ENCODE measurements at places on chromosomes 4 and X. TPM values are rescaled to one million over a fixed set of nuclear protein-coding genes. Genes with fewer than 3 reads are reported as not detected.

- H3K4me1 ChIP-seq: no peaks in the 10 kb centered on the region
- H3K27ac ChIP-seq: no peak overlapping the region
Measured at GRCh38 chrX:2517055-2517454, 16.3 kb upstream of the DHRSX start.

DNA sequence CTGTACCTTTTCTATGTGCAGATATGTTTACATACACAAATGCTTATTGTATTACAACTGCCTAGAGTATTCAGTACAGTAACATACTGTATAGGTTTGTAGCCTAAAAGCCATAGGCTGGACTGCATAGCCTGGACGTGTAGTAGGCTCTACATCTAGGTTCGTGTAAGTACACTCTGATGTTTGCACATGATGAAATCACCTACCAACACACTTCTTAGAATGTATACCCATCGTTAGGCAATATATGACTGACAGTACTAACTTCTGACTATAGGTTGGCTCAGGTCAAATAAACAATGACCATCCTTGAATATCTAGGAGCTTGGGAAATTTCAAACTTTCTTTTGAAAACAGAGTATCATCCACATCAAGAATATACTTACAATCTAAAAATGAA, 139.0 kb downstream of the CORIN start:
- no peak overlapping the region for H3K27ac ChIP-seq
- no peak for DNase-seq
- H3K4me1 ChIP-seq: no peaks in the 10 kb centered on the region
- H3K27me3 ChIP-seq: no peaks in the 10 kb centered on the region
- H3K4me3 ChIP-seq: no peak overlapping the region
- no peaks in the 10 kb centered on the region for H3K36me3 ChIP-seq

- no peak overlapping the region for H3K27ac ChIP-seq
- H3K27me3 ChIP-seq: no peaks in the 10 kb centered on the region
- peaks cover 17% of the 10 kb centered on the region for H3K4me1 ChIP-seq
- no peak for DNase-seq
- H3K36me3 ChIP-seq: no peaks in the 10 kb centered on the region
- no peak overlapping the region for H3K4me3 ChIP-seq
Measured at GRCh38 chr4:76703123-76703490, 194.8 kb downstream of the SOWAHB start.

- H3K27me3 ChIP-seq: peaks cover 4% of the 10 kb centered on the region
- no peak overlapping the region for H3K27ac ChIP-seq
- no peak for DNase-seq
- no peaks in the 10 kb centered on the region for H3K36me3 ChIP-seq
- no peak overlapping the region for H3K4me3 ChIP-seq
Measured at GRCh38 chrX:107454302-107454701, 4.8 kb downstream of the FRMPD3 start.

- no peak overlapping the region for H3K4me3 ChIP-seq
- no peak overlapping the region for H3K27ac ChIP-seq
- no peaks in the 10 kb centered on the region for H3K36me3 ChIP-seq
- no peaks in the 10 kb centered on the region for H3K27me3 ChIP-seq
- no peak for DNase-seq
- H3K4me1 ChIP-seq: no peaks in the 10 kb centered on the region
Measured at GRCh38 chrX:38305971-38306370, 21.3 kb downstream of the RPGR start.

- no peak overlapping the region for H3K4me3 ChIP-seq
- H3K27me3 ChIP-seq: no peaks in the 10 kb centered on the region
- H3K27ac ChIP-seq: no peak overlapping the region
- H3K4me1 ChIP-seq: no peaks in the 10 kb centered on the region
- no peaks in the 10 kb centered on the region for H3K36me3 ChIP-seq
Measured at GRCh38 chr4:102842367-102842766, 15.0 kb upstream of the UBE2D3 start.

- no peaks in the 10 kb centered on the region for H3K4me1 ChIP-seq
- no peak overlapping the region for H3K4me3 ChIP-seq
- no peaks in the 10 kb centered on the region for H3K27me3 ChIP-seq
- no peak overlapping the region for H3K27ac ChIP-seq
Measured at GRCh38 chr4:169369634-169370033, 98.9 kb upstream of the SH3RF1 start.

DNA sequence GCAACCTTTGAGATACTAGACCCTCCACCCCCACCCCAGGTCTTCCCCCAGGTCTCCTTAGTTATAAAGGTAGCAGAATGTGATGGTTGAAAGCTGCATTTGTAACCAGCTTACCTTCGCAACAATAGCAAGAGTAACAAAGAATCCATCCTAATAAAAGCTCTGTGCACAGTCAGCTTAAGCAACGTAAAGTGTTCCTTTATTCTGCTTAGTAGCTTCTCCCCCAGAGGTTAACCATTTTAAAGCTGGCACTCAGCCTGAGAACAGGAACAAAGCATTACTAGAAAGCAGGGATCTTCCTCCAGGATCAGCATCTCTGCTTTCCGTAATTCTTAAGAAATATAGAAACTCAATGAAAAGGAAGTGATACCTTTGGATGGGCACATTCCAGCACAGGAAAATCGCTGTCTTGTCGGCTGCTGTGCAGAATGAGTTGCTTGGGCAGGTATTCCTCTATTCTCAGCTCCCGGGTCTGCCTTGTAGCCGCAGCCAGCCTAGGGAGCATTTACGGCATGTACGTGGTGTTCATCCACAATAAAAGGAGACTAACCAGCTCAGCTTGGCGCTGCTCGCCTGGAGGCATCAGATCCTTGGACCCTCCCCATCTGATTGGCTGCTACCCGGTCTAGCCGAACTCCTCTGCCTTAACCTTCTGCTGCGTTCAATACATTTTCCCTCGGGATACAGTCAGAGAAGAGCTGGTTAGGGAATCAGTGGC, 113.0 kb upstream of the TLR3 start:
- DNase-seq: no peak
- no peak overlapping the region for H3K27ac ChIP-seq
- H3K4me1 ChIP-seq: no peaks in the 10 kb centered on the region
- no peaks in the 10 kb centered on the region for H3K36me3 ChIP-seq

DNA sequence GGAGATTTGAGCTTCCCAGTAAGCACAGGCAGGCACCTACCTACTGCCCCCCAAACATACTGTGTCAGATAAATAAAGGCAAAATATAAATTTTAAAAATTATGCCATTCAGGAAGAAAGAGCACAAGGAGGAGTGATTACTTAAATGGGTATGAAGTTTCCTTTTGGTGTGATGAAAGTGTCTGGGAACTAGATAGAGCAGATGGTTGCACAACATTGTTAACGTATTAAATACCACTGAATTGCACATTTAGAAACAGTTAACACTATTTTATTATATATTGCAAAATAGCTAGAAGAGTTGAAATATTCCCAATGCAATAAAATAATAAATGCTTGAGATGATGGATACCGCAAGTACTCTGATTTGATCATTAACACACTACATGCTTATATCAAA, 374.7 kb upstream of the FGF13 start:
- no peaks in the 10 kb centered on the region for H3K36me3 ChIP-seq
- H3K4me3 ChIP-seq: no peak overlapping the region
- no peaks in the 10 kb centered on the region for H3K27me3 ChIP-seq
- H3K4me1 ChIP-seq: no peaks in the 10 kb centered on the region
- no peak overlapping the region for H3K27ac ChIP-seq

DNA sequence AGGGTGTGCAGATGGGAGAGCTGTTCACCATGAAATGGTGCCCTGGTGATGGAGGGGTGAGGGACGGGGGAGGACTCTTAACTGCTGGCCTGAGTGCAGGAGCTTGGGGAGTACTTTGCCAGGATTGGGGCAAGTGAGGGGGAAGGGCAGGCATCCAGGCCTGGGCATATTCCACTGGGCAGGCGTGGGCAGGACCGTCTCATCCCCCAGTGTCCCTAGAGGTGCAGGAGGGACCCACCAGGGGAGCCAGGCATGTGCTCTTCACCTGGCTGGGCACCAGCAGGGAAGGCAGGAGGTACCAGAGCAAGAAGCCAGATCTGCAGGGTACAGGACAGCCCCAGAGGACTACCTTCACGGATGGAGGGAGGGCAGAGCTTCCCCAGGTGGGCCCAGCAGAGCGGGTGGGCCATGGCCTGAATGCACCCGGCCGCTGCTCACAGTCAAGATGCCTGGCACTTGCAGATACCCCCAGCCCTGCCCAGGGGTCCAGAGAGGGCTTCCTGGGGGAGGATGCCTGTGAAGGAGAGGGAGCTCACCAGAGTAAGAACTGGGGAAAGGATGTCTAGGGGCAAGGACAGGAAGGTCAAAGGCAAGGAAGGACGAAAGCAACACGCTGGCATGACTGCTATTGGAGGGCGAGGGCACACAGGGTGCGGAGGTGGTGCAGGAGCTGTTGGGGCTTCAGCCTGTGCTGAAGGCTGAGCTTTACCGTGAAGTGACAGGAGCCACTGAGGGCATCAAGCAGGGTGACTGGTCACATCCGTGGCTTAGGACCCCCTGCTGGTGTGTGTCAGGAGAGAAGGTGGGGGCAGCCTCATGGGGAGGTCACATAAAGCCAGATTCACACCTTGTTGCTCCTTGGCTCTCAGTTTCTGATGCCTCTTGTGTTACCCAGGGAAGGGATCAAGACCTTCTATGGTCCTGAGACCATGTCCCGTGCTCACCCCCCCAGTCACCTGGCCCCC, 68.2 kb upstream of the NKX1-1 start:
- H3K4me3 ChIP-seq: no peak overlapping the region
- no peaks in the 10 kb centered on the region for H3K4me1 ChIP-seq
- peaks cover 10% of the 10 kb centered on the region for H3K27me3 ChIP-seq
- no peaks in the 10 kb centered on the region for H3K36me3 ChIP-seq

DNA sequence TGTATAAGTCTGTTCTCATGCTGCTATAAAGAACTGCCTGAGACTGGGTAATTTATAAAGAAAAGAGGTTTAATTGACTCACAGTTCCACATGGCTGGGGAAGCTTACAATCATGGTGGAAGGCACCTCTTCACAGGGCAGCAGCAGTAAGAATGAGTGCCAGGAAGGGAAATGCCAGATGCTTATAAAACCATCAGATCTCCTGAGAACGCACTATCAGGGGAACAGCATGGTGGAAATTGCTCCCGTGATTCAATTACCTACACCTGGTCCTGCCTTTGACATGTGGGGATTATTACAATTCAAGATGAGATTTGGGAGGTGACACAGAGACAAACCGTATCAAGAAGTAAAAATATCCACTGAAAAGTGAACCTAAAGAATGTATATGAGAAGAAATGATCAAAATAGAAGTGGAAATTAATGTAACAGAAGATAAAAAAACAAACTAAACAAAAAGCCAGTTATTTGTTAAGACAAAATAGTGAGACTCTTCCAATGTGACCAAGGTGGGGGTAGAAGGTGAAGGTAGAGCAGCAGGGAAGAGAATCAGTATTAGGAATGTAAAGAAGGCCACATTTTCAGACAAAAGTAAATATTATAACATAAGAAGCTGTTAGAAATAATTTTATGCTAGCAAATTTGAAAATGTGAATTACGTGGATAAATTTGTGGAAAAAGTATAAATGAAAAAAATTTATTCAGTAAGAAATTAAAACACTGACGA, 372.9 kb downstream of the NKX6-1 start:
- H3K4me1 ChIP-seq: no peaks in the 10 kb centered on the region
- no peak overlapping the region for H3K27ac ChIP-seq
- DNase-seq: no peak
- no peaks in the 10 kb centered on the region for H3K27me3 ChIP-seq
- no peak overlapping the region for H3K4me3 ChIP-seq

GRCh38 chrX:17553469-17553868, 178.5 kb downstream of the NHS start:
- H3K36me3 ChIP-seq: no peaks in the 10 kb centered on the region
- H3K4me1 ChIP-seq: peaks cover 9% of the 10 kb centered on the region
- peak; percentile 88 for DNase-seq
- no peak overlapping the region for H3K4me3 ChIP-seq

DNA sequence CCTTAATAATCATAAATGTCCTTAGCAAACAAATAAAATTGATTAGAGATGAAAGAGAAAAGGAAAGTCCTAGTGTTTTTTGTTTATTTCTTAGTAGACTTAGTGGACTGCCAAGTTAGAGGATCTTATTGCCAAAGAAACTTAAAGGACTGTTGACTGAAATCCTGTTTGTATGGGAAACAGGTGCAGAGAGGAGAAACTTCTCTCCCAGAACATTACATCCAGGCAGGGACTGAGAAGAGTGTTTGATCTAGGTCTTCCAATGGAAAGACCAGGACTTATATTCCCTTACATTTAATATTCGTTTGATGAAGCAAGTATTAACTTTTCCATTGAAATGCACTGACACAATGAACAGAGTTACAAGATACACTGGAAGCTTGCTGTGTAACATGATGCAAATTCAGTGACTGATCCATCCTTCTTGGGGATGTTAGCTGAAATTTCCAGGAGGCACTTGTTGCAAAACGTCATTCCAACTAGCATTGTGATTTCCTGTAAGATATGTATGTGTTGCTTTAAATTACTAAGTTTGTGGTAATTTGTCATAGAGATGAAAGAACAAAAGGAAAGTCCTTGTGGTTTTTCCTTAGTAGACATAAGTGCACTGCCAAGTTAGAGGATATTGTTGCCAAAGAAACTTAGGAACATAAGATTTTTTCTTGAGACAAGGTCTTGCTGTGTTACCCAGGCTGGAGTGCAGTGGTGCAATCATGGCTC, 505.6 kb downstream of the STIM2 start:
- H3K4me1 ChIP-seq: no peaks in the 10 kb centered on the region
- H3K27ac ChIP-seq: no peak overlapping the region

GRCh38 chr4:183610613-183611012, 48.4 kb downstream of the RWDD4 start:
- H3K4me3 ChIP-seq: no peak overlapping the region
- no peaks in the 10 kb centered on the region for H3K36me3 ChIP-seq
- H3K4me1 ChIP-seq: no peaks in the 10 kb centered on the region
- no peaks in the 10 kb centered on the region for H3K27me3 ChIP-seq

DNA sequence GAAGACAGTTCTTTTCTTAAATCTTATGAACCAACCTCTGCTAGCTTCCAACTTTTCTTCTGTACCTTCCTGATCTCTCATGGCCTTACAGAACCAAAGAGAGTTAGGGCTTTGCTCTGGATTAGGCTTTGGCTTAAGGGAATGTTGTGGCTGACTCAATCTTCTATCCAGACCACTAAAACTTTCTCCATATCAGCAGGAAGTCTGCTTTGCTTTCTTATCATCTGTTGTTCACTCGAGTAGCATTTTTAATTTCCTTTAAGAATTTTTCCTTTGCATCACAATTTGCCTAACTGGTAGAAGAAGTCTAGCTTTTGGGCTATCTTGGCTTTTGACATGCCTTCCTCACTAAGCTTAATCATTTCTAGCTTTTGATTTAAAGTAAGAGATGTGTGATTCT, 167.0 kb downstream of the TBCK start:
- H3K4me3 ChIP-seq: no peak overlapping the region
- no peaks in the 10 kb centered on the region for H3K36me3 ChIP-seq
- H3K4me1 ChIP-seq: no peaks in the 10 kb centered on the region
- peak; percentile 40 for DNase-seq
- no peak overlapping the region for H3K27ac ChIP-seq

- H3K4me1 ChIP-seq: no peaks in the 10 kb centered on the region
- no peaks in the 10 kb centered on the region for H3K27me3 ChIP-seq
- DNase-seq: no peak
- peak overlapping the region; percentile 69 for H3K4me3 ChIP-seq
- peak overlapping the region; percentile 34 for H3K27ac ChIP-seq
- no peaks in the 10 kb centered on the region for H3K36me3 ChIP-seq
Measured at GRCh38 chrX:46838974-46839480, 2.2 kb downstream of the RP2 start.

- no peaks in the 10 kb centered on the region for H3K4me1 ChIP-seq
- no peak overlapping the region for H3K27ac ChIP-seq
- H3K4me3 ChIP-seq: no peak overlapping the region
- peaks cover under 1% of the 10 kb centered on the region for H3K27me3 ChIP-seq
Measured at GRCh38 chr4:15875663-15876460, 62.7 kb downstream of the FGFBP1 start.

The SASH3 gene
- total RNA-seq: not detected

The IL13RA2 gene
- total RNA-seq: 42.1 TPM

The MSL3 gene
- total RNA-seq: 14.4 TPM

The CXCL11 gene
- not detected for total RNA-seq

The ETDA gene
- total RNA-seq: not detected

The HSPA4L gene
- total RNA-seq: 8.5 TPM

The SSX4 gene
- not detected for total RNA-seq

The PDCL2 gene
- not detected for total RNA-seq
